ENCODE measurements at places on chromosomes 1 and 21.
A peak's percentile ranks its signal among the peaks of the same experiment; 100 is the strongest.

GRCh38 chr1:188089461-188089860 lies 1260.7 kb downstream of the PLA2G4A start:
- no peak for DNase-seq

- DNase-seq, result no peak
These were observed 11.6 kb downstream of the IFI6 start for GRCh38 chr1:27660300-27660835.

- DNase-seq, result no peak
These were observed 1863.5 kb downstream of the MRPL39 start for GRCh38 chr21:23743821-23744220.

DNA sequence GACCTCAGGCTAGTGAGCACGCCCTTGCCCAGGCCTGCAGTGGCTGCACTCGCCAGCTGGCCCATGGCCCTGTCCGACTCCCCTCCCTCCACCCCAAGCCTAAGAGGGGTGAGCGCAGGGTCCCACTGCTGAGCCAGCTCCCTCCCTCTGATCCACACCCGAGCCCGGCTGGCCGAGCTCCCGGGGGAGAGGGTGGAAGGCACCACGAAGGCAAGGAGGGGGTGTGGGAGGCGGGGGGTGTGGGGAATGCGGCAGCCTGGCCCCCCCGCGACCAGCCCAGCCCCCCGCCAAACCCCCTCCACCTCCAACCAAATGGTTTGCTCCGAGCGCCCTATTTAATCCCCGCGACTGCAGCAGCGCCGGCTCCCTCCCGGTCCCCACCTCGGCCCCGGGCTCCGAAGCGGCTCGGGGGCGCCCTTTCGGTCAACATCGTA lies at the start of gene CADM3:
Gene CADM3 (plus strand): TSS at position 362 of the 434 bp plus-strand sequence. CDS start 151 bp downstream, outside the sequence.
- DNase-seq, result no peak

DNA sequence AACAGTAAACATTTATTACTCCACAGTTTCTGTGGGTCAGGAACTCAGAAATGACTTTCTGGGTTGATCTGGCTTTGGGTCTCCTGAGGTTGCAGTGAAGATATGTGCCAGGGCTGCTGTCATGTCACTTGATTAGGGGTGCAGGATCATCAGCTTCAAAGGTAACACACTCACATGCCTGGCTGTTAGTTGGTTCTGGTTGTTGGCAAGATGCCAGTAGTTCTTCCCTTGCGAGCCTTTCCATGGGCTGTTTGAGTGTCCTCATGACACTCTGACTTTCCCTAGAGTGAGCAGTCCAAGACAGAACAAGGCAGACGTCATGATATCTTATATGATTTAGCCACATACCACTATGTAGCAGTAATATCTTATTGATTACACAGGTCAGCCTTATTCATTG lies 1.8 kb downstream of the SWT1 start:
- no peak for DNase-seq

DNA sequence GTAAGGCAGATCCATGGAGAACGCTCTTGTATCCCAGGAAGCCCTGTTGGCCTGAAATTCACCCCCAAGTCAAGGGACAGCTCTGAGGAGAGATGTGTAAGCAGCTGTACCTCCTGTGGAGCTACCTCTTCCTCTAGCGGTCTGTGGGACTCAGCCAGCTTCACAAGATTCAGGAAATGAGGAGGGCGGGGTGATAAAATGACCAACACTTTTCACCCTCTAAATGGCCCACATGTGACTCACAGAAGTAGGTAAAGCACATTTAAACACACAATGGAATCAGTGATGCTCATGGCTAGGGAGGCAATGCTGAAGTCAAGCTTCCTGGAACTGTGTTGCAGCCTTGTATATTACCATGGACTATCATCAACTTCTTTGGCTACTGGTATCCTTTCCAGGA lies at the start of gene SH2D1B:
Gene SH2D1B (minus strand): TSS at position 135 of the 400 bp plus-strand sequence. CDS start 120 bp downstream, at position 15.
- DNase-seq, result peak; percentile 15

- DNase-seq, result no peak
These were observed 65.6 kb downstream of the PRKCZ start for GRCh38 chr1:2115702-2116341.

DNA sequence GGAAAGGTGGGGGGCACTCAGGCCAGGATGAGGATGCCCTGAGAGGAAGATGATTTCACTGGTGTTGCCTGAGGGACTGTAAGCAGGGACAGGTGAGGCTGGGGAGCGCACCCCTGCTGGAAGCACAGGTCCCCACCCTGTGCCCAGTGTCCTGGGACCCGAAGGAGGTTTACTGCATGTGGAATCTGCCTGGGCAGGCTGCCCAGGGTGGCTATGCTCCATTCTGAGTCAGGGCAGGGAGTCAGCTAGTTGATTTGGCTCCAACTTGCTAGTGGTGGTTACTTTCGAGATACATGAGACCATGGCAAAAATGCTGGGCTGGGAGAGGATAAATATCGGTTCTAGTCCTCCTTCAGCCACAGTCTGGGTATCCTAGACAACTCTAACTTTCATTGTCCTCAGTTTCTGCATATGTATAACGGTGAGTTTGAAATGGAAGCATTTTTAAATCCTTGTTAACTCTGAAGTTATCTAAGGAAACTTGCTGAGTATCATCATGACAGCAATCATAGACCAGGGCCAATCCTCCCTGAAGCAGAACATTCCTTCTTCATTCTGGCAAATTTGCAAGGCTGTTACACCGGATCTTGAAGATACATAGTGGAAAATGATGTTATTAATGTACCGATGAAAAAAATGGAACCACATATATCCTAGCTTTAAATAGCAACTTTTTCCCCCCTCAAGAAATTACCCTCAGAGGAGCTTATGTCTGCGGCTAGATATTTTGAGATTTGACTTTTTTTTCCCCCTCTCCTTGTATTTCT lies 7.7 kb downstream of the TLR5 start:
- DNase-seq, result no peak

DNA sequence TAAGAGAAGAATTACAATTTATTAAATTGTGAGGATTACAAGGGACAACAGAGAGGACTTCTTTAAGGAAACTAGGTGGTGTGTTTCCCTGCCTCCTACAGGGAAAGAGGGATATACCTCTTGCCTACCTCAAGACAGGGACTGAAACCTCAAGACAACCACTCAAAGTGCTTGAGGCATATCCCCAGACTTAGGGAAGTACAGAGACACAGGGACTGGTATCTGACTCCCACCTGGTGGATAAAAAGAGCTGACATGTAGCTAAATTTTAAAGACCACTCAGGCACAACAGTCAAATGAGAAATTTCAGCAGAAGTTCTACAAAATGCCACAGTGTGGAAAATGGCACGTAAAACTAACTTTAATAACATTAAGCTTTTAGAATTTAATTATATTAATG lies 21.3 kb downstream of the DENND2C start:
- no peak for DNase-seq

DNA sequence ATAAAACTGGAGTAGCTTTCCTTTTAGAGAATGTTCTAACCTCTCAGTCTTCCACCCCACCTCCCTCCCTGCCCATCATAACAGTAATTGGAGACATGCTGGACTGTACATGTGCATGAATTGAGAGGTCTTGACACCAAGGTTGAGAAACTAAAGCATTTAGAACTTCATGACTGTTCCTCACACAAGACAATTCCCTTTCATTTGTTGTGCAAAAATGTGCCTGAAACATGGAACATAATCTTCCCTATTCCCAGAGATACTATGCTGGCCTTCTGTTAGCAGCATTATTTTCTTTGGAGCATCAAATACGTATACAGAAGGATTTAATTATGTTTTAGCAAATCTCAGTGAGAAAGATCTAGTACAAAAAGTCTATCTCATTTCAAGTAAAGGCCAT lies 97.5 kb upstream of the KCNE2 start:
- DNase-seq, result no peak

- DNase-seq, result no peak
These were observed 23.6 kb downstream of the VAMP4 start for GRCh38 chr1:171718216-171718615.

GRCh38 chr1:156245451-156246232 lies 2.2 kb downstream of the PAQR6 start:
- no peak for DNase-seq

GRCh38 chr1:155553349-155553748 lies 9.3 kb downstream of the ASH1L start:
- DNase-seq, result no peak

DNA sequence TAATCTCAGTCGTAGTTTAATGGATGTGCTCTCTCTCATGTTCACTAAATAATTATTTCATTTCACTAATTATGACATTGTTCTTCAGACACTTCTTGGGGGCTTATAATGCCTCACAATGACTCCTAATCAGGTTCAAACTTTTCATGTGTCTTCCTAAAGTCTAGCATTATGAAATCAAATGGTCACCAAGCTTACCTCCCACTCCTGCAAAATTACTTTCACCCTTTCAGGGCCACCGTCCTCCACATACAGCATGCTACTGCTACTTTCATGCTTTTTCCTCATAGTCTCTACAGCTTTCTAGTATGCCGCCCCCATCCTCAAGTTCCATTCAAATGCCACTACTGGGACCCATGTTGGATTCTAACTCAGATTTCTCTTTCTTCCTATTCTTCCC lies 59.8 kb upstream of the C1orf53 start:
- DNase-seq, result no peak

GRCh38 chr1:56535362-56535761 lies 44.0 kb downstream of the PLPP3 start:
- no peak for DNase-seq

DNA sequence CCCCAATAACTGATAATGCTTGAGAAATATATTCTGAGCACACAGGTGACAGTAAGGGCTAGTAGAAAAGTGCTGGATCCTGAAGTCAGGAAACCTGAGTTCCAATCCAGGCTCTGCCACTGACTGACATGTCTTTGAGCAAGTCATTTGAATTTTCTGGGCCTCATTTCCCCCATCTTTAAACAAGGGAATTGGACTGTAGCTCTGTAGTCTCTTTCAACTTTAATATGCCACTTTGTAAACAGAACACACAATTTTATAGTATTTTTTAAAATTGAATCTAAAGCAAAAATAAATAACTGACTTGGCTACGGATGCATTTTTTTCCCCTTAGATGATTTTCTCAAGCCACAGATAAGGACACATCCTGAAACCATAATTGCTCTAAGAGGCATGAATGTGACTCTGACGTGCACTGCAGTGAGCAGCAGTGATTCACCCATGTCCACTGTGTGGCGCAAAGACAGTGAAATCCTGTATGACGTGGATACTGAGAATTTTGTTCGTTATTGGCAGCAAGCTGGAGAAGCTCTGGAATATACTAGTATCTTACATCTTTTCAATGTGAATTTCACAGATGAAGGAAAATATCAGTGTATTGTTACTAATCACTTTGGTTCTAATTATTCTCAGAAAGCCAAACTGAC lies 37.0 kb downstream of the LRIG2 start:
- no peak for DNase-seq

- DNase-seq, result no peak
These were observed 7.1 kb upstream of the DIPK1A start for GRCh38 chr1:92968138-92969032.

DNA sequence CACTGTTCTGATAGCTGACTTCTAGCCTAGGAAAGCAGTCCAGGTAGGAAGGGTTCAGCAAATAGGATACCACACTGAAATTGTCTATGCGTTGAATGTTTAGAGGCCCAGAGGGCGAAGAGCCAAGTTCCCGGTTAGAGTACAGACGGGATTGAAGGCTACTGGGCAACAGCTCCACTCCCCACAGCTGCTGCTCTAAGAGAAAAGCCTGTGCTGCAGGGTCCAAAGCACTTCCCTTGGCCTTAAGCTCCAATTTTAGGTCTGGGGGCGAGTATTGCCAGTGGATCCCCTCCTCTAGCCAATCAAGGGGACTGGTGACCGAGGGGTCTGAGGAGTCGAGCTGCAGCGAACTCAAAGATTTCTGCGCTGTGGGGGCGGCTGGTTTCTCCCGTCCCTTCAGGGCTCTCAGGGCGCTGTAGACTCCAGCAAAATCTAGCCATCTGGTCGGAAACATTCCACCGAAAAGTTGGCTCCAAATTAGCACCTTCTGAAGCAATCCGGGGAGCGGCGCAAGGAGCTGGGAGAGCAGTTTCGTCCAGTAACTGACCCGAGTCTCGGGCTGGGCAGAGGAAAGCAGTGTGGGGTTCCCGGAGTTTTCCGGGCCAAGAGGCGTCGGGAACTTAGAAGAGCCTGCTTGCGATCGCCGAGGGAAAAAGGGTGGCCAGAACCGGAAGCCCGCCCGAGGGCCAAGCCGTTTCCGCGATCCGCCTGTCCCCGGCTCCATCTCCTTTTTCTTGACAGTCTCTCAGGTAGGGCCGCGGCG lies 748 bp downstream of the PPP1R15B start:
- DNase-seq, result no peak

- no peak for DNase-seq
These were observed 591.8 kb downstream of the ADGRL2 start for GRCh38 chr1:82392513-82392912.

GRCh38 chr21:37862536-37862935 lies 53.7 kb downstream of the KCNJ6 start:
- DNase-seq, result no peak

GRCh38 chr1:8017495-8018197 lies 8.5 kb downstream of the ERRFI1 start:
- DNase-seq, result no peak

- no peak for DNase-seq
These were observed 194.5 kb upstream of the PLD5 start for GRCh38 chr1:242718967-242719366.

DNA sequence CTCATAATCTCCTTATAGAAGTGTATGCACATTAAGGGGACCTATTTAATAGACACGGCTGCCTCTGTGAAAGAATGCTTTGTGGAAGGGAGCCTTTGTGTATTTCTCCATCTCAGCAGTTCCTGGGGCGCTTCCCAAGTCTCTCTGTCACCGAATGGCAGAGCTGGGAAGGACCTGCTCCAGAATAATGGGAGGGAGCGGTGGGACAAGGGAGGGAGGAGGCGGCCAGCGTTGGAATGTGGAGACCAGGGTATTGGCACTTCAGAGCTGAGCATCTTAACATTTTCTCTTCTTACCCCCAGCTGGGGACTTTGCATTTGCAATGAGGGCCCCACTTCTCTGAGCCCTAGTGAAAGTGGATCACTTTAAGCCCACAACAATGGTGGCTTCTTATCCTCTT lies 23.9 kb downstream of the CACHD1 start:
- no peak for DNase-seq

- DNase-seq, result no peak
These were observed 36.1 kb downstream of the COL6A1 start for GRCh38 chr21:46017695-46018094.

DNA sequence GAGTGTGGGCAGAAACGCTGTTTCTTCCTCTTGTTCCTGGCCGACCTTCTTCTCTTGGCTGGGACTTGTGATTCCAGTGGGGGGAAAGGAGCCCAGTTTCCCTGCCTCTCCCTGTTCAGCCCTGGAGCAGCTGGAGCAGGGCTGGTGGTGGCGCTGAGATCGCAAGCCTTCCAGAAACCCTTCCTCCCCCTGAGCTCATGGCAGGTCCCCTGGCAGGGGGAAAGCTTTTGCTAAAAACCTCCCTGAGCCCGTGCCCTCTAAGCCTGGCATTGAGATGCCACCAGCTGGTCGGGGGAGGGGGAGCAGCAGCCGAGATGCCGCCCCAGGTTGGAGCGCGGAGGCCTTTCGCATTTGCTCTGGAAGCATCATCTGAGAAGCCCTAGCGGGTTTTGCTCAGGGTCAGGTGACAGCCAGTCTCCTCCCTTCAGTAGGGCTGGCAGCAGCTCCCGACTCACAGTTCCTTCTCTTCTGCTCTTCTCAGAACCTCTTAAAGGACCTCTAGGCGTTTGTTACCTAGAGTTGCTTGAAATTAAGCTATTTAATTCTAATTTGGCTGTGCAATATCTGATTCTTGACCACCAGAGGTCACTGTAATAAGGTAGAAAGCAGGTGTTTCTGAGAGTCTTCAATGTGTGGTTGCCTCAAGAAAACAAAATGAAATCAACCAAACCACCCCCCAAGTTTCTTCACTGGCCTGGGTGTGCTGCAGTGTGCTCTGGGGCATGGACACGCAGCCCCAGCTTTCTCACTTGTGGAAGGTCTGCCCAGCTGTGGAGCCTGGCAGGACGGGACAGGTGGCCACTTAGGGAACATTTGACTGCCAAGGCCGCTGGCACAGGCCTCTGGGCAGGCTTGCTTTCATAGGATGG lies 257.3 kb downstream of the CAMTA1 start:
- no peak for DNase-seq

All from stimulated activated CD8-positive, alpha-beta memory T cell treated with anti-CD3 and anti-CD28 coated beads, Interleukin-2, amount 100 ng/mL, for 1 hour (primary cell).